ENCODE measurements at places on chromosomes 6 and 20.

GRCh38 chr20:1225783-1226654 is at the start of gene RAD21L1:
Gene RAD21L1, plus strand, starts transcription at chr20:1226044. Its CDS starts 2,410 bp downstream, at chr20:1228454.
- peak; percentile 74 for DNase-seq

DNA sequence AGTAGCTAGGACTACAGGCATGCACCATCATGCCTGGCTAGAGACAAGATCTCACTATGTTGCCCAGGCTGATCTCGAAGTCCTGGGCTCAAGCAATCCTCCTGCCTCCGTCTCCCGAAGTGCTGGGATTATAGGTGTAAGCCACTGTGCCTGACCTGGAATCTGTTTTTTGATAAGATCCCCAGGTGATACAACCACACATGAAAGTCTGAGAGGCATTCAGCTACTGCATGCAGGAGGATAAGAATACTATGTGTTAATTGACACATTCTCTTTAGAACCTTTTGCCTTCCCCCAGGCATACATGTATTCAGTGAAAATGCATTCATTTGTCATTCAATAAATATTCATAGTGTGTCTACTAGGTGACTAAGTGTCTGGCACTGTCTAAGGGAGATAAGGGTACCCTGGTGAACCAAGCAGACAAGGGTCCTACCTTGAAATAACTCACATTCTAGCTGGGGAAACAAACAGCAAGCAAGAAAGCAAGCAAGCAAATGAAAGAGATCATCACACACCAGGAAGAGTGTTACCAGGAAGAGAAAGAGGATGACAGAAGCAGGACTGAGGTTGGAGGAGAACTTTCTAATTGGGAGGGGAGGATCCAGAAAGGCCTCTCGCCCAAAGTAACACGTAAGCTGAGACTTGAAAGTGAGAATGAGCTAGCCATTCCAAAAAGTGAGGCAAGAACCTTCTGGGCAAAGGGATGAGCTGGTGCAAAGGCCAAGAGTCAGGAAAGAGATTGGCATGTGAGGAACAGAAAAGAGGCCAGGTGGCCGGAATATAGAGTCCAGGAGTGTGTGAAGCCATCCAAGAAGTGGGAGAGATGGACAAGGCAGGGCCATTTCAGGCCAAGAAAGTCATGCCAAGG is 6.5 kb downstream of the GFOD1 start:
- no peak for DNase-seq

DNA sequence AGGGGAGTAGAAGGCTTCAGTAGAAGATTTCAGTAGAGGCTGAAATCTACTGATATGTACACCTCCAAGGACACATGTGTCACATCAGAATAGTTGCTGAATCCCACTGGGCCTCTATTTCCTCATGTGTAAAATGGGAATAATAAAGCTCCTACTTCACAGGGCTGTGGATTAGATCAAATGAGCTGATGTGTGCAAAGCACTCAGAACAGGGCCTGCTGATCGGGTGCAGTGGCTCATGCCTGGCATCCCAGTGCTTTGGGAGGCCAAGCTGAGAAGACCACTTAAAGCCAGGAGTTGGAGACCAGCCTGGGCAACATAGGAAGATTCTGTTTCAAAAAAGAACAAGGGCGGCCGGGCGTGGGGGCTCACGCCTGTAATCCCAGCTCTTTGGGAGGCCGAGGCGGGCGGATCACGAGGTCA is 8.1 kb upstream of the AP5S1 start:
- DNase-seq, result no peak

DNA sequence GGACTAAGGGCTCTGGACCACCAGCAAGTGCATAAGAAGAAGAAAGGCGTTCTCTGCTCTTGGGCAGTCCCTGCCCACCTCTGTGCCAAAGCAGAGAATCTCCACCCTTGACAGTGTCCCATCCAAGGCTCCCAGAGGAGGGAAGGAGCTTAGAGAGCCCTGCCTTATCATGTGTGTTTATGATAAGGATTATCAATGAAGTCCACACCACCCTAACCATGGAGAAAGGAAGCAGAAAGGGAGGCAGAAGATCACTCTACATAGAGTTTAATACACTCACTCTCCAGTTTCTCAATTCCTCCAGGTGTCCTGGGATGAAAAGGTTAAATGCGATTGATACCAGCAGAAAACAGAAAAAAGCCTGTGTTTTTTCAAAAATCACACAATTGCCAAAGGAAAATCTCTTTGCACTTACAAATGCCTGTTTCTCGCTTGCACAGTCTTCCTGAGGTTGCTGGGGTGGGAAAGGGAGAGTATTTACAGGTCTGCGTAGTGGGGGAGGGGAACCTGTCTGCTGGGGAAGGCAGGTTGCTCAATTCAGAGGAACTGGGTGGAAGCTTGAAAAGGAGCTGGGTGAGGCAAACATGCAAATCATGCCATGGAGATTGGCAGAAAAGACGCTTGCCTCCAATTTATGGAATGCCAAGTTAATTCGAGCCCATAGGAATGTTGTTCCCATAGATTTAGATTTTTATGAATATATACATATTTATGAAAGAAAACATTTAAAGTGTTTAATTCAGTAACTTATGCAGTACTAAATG is 104.0 kb downstream of the EYA2 start:
- DNase-seq, result no peak

DNA sequence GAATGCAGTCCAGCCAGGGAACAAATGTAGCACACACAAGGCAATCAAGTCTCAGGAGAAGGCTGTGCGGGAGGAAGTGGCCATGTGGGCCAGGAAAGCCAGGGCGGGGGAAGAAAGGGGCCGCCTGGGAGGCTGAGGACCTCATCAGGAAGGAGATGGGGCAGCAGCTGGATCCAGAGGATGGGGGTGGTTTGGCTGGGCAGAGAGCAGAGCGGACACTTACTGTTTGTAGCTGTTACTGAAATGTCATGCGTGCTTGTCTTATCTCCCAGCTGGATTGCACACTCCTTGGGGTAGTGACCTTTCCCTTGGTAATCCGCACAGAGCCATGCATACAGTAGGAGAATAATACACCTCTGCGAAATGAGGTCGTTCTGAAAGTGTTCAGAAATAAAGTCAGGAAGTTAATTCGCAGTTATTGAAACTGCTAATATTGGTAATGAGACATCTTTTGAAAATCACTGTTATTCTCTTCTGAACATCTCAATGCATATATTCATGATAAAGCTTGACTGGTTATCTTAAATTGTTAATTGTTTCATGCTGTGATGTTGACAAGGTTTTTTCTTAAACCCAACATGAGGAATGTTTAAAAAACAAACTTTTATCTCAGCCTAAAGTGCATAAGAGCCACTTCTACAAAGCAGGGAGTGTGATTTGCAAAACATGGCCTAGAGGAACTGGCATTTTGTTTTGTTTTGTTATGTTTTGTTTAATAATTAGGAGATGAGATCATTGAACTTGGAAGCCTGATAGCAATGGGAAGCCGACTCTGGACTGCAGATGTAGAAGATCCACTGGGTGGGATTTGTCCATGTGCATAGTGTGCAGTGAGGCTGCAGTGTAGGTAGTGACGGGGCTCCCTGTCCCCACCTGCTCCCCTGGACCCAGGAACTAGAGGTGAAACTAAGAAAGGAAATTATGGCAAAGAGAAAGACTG is 18.0 kb upstream of the MAP3K4 start:
- no peak for DNase-seq

DNA sequence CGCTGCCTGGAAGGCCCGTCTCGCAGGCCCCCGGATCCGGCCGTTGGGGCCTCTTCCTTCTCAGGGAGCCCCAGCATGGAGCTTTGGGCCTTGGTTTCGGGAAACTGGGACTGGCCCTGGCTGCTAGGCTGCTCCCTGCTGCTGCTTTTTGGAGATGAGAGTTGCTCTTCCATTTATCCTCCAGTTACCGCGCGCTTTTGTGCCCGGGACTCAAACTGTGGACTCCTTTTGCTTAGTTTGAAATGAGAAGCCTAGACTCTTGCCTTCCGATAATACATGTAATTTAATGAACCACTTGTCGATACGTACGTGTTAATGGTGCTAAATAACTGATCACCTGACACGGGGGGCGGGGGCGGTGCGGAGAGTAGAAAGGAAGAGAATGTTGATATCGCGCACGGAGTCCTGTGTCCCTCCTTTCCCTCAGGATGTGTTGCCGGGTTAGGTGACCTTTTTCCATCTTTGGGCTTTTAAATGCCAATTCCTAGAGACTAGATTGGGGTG is 968 bp downstream of the PHF3 start:
- peak; percentile 29 for DNase-seq

DNA sequence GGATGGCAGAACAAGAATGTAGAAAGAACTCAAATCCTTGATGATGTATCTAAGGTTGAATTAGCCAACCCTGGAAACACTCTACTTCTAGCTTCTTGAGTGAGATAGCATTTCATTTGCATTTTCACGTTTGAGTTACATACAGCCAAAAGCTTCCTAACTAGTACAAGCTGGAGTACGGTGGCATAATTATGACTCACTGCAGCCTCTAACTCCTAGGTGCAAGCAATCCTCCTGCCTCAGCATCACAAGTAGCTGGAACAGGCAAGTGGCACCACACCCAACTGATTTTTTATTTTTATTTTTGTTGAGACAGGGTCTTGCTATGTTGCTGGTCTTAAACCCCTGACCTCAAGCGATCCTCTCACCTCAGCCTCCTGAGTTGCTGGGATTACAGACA is 36.5 kb upstream of the STK35 start:
- no peak for DNase-seq

- no peak for DNase-seq
Observed at GRCh38 chr20:49906101-49906604, 9.2 kb downstream of the SPATA2 start.

GRCh38 chr20:43799150-43799711 is 72.4 kb upstream of the GTSF1L start:
- DNase-seq, result peak; percentile 17

DNA sequence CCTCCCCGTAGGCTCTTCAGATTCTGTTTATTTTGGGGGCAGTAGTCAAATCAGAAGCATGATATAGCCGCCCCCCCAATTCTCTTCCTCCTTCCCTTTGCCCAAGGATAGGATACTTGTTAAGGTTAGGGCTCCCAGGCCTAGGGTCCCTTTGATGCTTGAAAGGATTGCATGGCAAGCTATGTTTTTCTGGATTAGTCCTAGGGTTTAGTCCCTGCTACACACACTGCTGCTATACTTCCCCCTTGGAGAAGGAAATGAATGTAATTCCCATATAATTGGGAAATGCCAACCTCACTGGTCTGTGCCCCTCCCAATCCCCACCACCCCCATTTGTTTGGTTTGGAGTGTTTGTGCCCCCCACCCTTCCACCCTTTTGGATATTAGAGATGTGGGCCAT is 62.8 kb downstream of the ZFAND3 start:
- no peak for DNase-seq

GRCh38 chr20:11797156-11797555 is 120.5 kb upstream of the BTBD3 start:
- DNase-seq, result no peak

DNA sequence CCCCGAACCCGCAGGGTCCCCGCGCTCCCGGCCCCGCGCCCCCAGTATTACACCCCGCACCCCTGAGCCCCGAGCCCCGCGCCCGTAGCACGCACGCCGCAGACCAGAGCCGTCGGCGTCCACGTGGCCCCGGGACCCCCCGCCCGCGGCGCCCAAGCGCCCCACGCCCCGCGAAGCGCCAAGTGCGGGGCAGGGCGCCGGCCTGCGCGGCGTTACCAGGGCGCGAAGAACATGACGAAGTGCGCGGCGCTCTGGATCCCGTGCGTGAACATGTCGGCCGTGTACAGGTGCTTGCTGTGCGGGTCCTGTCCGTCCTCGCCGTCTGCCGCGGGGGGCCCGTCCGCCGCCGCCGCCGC is 312 bp downstream of the TXNDC5 start:
- no peak for DNase-seq

- DNase-seq, result no peak
Observed at GRCh38 chr20:2203436-2203835, 92.4 kb upstream of the TGM3 start.

- DNase-seq, result no peak
Observed at GRCh38 chr6:17450832-17451231, 57.4 kb downstream of the CAP2 start.
